CD4-positive, CD25-positive, alpha-beta regulatory T cell (primary cell): ENCODE measurements at places on chromosomes 5 and 9.

DNA sequence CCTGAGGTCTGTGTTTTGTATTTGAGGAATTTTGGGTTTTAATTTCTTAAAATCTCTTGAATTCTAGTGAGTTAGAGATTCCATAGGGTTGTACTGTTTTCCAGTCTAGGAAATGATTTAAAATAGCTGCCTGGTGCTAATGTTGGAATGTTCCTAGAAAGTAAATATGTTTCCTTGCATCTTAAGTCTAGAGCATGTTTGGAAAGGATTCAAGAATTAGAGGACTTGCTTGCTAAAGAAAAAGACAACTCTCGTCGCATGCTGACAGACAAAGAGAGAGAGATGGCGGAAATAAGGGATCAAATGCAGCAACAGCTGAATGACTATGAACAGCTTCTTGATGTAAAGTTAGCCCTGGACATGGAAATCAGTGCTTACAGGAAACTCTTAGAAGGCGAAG lies 41.8 kb downstream of the LMNB1 start:
- no peak for DNase-seq

- no peak for DNase-seq
Measured at GRCh38 chr5:21774801-21775200, 1078.3 kb downstream of the CDH12 start.

GRCh38 chr5:68725905-68726683 lies 367.7 kb upstream of the SLC30A5 start:
- peak; percentile 10 for DNase-seq

DNA sequence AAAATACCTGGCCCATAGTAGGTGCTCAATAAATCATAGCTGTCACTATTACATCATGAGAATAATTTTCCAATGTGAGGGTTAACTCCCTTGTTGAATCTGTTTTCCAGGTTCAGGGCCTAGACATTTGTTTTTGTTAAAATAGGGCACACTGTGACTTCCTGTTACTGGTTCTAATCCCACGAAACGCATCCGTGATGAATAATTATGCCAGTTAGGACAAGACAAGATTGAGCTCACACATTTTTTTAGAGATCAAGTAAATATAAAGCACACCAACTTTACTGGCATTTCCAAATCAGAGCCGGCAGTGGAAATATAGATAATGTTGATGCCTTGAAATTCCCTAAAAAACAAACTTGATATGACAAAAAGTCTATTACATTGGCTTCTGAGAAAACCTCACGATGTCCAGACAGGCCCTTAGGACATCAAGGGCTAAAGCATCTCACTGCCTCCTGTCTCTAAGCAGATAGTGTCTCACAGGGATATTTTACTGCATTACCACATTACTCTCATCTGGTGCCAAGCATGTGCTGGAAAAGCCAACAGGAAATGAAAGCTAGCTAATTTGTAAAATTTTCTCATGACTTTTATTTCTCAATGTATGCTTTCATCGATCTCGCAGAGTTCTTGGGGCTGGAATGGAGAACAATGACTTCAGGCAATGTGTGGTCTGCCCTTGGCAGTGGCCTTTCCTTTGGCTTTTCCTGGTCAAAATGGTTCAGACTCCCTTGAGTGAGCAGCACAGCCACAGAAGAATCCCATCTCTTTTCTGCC lies 414.3 kb upstream of the PAPPA start:
- DNase-seq, result no peak

DNA sequence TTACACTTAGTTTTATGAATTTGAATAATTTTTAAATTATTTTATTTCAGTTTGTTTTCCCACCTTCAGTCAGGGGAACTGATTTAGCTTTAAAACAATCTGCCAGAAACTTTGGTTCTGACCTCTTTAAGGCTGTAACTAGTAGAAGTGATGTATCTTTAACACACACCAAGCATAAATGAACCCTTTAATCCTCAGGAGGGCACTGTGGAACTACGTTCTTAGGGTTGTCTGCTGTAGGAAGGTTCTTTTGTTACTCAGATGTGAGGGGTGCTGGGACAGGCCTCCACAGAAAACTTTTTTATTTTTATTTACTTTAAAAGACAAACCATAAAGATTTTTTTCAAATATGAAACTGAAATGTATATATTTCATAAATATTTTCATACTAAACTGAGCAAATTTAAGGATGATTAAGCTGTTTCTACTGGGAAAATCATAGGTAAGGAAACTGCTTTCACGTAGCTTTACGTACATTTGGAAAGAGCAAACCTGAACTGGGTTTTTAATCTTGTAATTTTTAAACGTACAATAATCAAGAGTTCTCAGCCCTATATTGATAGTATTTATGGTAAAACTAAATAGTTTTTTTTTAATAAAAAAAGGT lies 5.3 kb downstream of the KLF4 start:
- DNase-seq, result no peak

- no peak for DNase-seq
Measured at GRCh38 chr5:90549729-90550275, 8.8 kb upstream of the ADGRV1 start.

DNA sequence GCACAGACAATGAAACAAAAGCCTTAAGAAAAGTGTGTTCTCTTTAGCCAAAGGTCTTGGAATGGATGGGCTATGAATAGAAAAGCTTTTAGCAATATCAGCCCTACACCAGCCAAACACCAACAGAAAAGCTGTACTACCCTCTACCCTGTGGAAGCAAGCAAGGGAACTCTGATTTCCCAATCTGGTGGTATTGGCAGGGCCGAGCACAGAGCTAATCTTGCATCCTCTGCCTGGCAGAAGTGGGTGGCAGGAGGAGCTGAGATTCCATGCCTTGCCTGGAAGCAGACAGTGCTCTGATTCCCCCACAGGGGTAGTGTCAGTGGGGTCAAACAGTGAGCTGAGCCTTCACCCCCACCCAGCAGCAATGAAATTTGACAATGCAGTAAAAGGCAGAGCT lies 29.6 kb upstream of the ZNF782 start:
- DNase-seq, result no peak

- DNase-seq, result no peak
Measured at GRCh38 chr5:16467363-16468219, 2.0 kb upstream of the ZNF622 start.

GRCh38 chr5:27855491-27855890 lies 817.1 kb upstream of the CDH9 start:
- DNase-seq, result no peak

DNA sequence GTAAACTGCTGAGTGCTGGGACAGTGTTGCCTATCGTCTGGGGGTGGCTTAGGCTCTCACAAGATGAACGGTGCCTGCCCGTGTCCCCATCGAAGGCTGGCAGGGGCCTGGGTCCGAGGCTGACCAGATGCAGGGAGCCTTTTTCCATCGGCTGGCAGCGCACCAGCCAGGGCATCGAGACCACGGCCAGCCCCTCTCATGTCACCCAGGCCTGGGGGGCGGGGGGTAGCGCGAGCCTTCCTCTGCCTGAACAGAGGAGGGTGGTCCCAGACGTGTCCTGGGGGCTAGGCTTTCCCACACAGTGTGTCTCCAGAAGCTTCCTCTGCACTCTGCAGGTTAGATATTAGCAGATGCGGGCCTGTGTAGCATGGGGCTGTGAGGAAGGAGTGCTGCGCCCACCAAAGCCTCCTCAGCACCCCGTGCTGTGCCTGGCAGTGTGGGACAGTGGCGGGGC lies 17.3 kb downstream of the FGD3 start:
- DNase-seq, result no peak

- no peak for DNase-seq
Measured at GRCh38 chr9:38708759-38709158, 11.2 kb downstream of the FAM240B start.

DNA sequence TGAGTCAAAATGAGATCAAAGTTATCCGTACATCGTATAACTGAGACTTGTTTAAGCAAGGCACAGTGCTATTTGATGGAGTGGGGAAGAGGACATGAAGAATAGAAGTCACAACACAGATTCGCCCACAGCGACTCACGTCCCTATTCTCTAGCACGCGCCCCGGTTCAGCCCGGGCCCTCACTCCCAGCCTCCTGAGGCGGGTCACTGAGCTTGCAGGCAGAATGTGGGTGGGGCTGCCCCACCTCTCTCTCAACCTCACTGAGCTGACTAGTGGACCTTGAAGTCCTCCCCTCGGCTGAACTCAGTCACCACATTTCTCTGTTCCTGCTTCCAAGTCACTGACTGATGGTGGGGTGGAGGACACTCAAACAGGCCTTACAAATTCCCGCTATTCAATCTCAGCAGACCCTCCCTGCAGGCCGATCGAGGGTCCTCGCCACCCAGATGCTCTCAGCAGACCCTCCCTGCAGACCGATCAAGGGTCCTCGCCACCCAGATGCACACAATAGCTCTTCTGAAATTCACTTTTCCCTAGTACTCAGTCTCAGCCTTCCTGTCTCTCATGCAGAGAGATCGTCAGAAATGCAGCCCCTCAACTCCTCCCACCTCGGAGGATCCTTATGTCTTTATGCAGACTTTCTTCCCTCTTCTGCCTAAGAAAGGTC lies 12.9 kb downstream of the GLDC start:
- no peak for DNase-seq
